NCI-H2171 (cell line): ENCODE measurements at places on chromosomes 2 and 18.

GRCh38 chr18:66647671-66648070 is 43.8 kb upstream of the CDH19 start:
- DNase-seq, result no peak

DNA sequence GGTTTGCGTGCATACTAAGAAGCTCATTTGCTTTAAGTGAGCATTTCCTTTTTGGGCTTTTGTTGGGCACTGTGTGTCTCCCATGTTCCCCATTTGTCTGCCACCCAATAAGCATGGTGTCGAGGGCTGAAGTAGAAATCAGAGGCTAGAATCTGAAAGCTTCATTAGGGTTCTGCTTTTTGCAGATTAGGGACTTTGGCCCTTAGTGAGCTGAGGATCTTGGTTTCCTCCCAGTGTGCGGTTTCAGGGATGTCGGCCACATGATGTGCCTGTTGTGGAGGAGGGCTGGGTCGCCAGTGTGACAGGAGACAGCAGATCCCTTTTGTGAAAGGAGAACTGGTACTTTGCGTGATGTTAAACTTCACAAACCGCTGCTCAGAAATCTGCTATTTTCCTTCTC is 41.1 kb downstream of the PLEKHB2 start:
- no peak for DNase-seq

GRCh38 chr18:42872838-42873237 is 242.6 kb downstream of the RIT2 start:
- DNase-seq, result no peak

DNA sequence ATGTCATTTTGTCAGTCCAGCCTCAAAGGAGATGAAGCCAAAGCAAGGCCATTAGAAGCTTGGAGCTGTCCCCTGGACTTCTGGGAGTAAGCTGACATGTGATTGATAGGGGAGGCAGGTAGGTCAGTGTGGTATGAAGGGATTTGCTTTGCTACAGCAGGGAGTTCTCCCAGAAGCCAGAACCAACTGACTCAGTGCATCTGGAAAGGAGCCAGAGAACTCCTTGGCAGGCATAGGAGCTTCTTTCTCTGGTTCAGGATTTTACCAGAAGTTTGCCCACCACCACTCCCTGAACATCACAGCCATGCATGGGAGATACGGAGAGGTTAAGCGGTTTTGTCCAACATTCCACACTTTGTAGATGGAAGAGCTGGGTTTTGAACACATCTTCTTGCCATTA is 24.5 kb upstream of the KCNE4 start:
- no peak for DNase-seq

- DNase-seq, result no peak
Measured at GRCh38 chr2:236665101-236665500, 95.5 kb downstream of the ACKR3 start.

DNA sequence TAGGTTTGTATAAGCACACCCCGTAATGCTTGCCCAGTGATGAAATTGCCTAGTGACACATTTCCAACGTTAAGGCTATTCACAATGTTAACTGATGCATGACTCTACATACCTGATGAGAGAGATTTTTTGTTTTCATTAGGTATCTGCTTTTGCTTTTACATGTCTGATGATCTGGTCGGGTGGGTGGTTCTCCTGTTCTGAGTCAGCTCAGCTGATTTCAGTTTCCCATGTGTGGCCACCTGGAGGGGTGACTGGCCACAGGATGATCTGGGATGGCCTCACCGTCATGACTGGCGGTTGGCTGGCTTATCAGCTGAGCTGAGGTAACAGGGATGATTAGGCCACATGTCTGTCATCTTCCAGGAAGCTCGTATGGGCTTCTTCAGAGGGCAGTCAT is 33.8 kb upstream of the ACYP2 start:
- DNase-seq, result no peak

GRCh38 chr2:3334392-3335345 is 42.9 kb downstream of the EIPR1 start:
- DNase-seq, result no peak

- DNase-seq, result no peak
Measured at GRCh38 chr2:204261846-204262245, 283.4 kb upstream of the PARD3B start.

DNA sequence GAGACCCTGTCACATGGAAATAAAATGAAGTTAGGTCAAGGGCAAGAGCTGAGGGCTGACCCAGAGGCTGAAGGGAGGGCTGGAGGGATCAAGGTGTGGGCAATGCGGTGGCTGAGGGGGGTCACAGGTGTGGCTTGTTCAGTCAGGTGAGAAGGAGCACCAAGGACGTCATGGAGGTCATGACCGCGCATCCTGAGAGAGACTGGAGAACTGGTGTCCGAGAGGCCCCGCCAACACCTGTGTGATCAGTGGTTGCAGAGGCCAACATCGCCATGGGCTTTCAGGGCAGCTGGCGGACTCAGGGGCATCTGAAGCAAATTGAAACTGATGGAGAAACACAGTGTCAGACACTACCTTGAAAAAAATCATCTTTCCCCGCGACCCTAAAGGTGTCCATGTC is 13.0 kb downstream of the TOGARAM2 start:
- DNase-seq, result no peak

- no peak for DNase-seq
Measured at GRCh38 chr2:160427629-160428404, 65.8 kb downstream of the RBMS1 start.

DNA sequence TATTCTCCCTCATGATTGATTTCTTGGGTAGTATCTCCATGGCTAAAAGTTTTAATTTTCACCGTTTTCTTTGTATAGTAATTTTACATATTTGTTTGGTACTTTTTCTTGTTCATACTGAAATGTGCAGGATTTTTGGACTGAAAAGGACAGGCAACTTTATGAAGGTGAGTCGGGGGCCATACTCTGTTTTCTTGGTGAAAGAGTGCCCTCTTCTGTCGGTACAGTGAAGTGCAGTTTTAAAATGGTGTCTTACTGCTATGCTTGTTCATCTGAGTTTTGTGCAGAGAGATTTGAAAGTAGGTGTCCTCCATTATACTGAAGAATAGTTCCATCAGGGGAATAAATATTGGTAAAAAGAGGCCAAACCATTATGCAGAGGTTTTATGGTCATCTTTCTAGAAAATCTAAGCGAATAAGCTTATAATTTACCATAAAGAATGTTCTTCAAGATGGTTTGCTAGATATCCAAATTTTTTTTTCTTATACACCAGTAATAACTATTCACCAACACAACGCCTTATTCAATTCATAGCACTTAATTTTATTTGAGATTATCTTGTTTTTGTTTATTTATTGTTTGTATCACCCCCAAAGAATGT is 8.7 kb upstream of the SERPINB13 start:
- no peak for DNase-seq

GRCh38 chr2:48755473-48755872 is at the start of gene LHCGR:
Gene LHCGR, minus strand, starts transcription at chr2:48755724. Its CDS starts 53 bp downstream, at chr2:48755671.
- DNase-seq, result no peak

GRCh38 chr18:68436485-68436884 is 278.4 kb downstream of the TMX3 start:
- no peak for DNase-seq

GRCh38 chr2:40123326-40123725 is 328.6 kb downstream of the SLC8A1 start:
- no peak for DNase-seq

GRCh38 chr2:2942225-2942624 is 435.4 kb downstream of the EIPR1 start:
- DNase-seq, result no peak

DNA sequence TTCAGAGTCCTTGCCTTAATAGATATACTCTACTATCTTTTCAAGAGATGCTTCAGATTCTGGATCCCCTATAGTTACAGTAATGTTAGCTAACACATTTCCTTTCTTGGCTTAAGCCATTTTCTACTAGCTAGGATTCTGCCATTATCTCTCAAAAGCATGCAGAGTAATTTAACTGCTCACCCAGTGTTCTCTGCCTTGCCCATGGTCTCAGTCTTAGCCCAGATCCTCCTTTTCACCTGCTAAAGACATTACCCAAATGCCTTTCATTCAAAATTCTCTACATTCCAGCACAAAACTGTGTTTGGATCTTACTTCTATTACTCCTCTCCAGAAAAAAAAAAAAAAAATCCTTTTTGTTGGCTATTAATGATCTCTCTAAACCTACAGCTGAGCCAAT is 474.2 kb upstream of the LRRTM1 start:
- no peak for DNase-seq

DNA sequence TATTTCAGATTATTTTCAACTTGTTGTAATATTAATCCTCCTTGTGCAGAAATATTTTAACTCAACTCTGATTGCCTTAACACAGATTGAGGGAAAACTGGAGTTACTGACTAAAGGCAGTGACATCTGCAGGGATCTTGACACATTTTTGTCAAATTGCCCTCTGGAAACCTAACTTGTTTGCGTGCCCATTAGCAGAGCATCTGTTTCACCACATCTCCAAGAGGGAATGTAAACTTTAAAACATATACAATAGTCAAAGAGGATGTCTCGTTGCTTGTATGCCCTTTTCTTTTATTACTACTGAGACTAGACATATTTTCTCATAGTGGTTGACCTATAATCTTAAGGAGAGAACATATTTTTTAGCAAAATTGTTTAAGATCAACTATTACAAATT is 14.2 kb downstream of the INPP1 start:
- no peak for DNase-seq

- no peak for DNase-seq
Measured at GRCh38 chr18:59689756-59690155, 7.5 kb downstream of the CCBE1 start.

DNA sequence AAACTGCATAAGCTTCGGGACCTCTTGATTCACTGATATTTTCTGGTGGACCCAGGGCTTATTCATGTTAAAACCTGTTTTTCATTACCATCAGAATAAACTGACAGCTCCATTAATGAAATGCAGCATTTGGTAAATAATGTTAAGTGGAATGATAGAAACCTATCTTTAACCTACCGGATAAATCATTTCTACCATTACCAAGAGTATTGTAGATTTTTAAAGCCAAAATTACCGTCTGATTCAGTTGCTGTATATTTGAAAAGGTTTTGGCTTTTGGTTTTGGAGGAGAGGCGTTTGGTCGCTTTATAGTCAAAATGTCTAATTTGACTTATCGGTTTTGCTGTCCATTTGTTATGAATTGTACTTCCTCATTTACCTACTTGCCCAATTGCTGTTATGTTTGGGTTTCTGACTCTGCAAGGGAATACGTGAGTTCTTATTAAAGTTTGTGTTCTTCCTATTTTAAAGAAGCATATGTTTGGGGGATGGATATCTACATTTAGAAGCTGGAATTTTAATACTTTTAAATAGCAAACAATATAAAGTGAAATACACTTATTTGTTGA is 1.0 kb upstream of the CUL3 start:
- no peak for DNase-seq

GRCh38 chr2:143334837-143335236 is 205.6 kb downstream of the ARHGAP15 start:
- DNase-seq, result no peak

DNA sequence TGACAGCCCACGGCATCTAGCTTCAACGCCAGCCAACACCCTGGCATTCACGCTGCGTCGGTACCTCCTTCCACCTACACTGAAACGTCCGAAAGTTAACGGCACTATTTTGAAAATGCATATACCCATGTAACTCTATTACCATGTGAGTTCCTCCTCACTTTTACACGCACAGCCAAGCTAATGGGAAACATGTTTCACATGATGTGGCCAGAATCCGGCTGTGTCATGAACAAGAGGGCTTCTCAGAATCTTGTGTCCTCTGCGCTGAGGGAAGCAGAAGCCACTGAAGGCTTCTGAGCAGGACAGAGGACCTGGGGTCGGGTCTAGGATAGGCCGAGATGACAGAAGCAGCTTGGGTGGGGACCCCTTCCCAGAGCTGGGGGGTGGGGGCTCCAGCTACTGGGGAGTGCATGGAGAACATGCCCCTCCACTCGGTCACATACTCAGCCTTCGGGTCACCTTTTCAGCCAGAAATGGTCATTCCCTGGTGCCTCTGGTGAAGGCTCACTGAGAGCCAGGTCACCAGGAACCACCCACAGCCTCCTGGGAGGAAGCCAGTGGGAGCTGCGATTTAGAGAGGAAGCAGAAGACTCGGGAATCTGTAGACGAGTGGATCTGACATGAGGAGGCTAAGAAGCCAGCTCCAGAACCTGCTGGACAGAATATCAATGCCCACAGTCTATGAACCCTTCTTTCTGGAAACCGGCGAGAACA is 41.5 kb downstream of the HDAC4 start:
- no peak for DNase-seq

DNA sequence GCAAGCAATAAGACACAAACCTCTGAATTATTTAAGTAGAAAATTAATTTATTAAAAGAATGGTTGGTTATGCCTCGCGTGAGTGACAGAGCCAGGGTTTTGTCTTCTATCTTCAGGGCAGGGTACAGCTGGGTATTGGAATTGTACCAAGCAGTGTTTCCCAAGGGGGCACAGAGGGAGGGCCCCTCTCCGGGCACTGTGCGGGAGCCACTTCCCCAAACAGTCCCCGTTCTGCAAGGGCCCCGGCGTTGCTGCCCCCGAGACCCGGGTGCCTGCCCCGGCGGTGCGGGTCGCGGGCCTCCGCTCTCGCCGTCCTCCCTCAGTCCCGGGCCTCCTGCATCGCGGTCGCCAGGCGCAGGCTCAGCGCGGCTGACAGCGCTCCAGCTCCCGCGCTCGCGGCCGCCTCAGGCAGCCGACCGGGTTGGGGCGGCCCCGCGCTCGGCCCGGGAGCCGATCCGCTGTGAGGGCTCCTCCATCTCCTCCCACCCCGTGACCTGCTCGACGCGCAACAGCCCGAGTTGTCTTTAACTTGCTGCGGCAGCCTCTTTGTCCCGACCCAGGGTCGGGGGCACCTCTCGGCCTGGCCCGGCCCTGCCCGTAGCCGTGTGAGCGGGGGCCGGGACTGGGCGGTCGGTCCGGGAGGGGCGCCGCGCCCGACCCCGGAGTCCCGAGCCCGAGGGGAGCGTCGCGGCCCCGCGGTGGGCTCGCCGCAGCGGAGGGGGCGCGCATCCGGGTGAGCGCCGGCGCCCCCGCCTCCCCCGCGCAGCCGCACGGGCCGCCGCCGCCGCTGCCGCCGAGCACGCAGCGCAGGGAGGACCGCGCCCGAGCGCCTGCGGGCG is 620 bp upstream of the GALNT1 start:
- DNase-seq, result peak; percentile 61

DNA sequence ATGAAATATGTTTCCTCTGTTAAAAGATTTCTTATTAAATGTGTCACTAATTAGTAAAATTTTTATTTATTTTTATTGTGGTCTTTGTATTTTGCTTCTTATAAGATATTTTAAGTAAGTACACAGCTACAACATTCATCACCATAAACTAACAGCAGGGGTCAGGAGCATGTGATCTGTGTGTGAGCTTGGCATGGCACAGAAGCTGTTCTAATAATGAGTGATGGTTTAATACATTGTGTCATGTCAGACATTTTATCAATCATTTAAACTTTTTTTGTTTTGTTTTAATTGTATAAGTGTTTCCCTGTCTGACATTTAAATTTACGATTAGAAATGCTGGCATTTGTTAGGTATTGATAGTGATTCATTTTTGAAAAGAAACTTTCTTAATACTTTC is 585.4 kb downstream of the DSC3 start:
- DNase-seq, result no peak

GRCh38 chr2:11228692-11229091 is 73.4 kb downstream of the SLC66A3 start:
- DNase-seq, result no peak

DNA sequence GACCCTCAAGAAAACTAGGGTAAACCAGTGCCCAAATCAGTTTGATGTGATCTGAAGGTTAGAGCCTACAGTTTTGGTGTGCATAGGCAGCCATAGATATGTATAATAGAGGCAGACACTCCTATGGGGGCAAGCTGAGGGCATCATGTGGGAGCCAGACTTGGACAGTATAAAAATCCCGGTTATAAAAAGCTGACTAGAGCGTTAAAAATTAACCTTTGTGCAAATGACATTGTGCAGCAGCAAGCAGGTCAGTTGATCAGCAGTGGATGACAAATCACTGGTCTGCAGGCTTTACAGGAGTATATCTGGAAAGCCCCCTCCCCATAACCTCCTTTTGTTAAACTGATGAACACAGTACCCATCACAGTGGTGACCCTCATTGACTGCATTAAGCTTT is 107.8 kb downstream of the CTNNA2 start:
- DNase-seq, result no peak
